ENCODE measurements at places on chromosomes 12 and 14.

GRCh38 chr12:129193263-129193871, 340.1 kb downstream of the GLT1D1 start:
- no peak for DNase-seq

DNA sequence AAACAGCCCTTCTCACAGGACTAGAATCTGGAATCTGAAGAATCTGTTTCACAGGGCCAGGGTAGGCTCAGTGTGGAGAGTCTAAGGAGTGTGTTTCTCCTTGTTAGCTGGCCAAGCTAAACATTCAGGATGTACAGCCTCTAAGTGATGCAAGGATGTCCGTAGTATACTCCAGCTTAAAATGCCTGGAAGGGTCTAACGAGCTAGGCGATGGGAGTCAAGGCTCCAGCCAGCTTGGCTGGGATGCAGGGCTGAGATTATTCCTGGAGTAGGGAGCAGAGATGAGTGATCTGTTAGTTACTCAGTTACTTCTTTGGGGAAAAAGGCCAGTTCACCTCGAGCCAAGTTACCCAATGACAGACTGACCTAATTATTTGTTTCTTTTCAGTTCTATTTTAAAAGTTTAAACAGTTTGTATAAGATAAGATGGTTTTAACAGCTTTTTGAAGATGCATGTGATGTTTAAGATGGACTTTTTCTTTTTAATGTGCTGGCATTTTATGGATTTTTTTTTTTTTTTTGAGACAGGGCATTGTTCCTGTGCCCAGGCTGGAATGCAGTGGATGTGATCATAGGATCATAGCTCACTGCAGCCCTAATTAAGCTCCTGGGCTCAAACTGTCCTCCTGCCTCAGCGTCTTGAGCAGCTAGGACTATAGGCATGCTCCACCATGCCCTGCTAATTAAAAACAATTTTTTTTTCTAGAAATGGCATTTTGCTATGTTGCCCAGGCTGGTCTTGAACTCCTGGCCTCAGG, 41.1 kb downstream of the SYNE2 start:
- no peak for DNase-seq

GRCh38 chr14:40229676-40230075, 797.4 kb upstream of the FBXO33 start:
- no peak for DNase-seq

DNA sequence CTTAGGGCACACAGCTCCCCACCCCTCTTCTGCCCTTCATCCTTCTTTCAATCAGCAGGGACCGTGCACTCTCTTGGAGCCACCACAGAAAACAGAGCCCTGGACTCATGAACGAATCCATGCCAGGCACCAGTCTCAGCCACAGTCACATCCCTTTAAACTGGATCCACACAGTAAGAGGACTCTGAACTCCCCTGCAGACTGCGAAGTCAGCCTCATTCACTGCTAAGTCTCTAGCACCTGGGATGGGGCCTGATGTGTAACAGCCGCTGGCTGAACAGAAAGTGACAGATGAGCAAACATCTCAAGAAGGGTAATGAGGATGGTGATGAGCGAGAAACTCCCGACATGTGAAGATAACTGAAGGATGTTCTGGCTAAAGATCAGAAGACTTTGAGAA, 45.8 kb upstream of the IQSEC3 start:
- no peak for DNase-seq

- no peak for DNase-seq
Observed at GRCh38 chr12:13223941-13224340, 27.4 kb downstream of the EMP1 start.

- DNase-seq, result no peak
Observed at GRCh38 chr14:92362781-92363235, 39.8 kb downstream of the SLC24A4 start.

All from CD4-positive, alpha-beta T cell treated with Interferon gamma for 1 hour (primary cell).